ENCODE measurements at places on chromosomes 11 and 22.

DNA sequence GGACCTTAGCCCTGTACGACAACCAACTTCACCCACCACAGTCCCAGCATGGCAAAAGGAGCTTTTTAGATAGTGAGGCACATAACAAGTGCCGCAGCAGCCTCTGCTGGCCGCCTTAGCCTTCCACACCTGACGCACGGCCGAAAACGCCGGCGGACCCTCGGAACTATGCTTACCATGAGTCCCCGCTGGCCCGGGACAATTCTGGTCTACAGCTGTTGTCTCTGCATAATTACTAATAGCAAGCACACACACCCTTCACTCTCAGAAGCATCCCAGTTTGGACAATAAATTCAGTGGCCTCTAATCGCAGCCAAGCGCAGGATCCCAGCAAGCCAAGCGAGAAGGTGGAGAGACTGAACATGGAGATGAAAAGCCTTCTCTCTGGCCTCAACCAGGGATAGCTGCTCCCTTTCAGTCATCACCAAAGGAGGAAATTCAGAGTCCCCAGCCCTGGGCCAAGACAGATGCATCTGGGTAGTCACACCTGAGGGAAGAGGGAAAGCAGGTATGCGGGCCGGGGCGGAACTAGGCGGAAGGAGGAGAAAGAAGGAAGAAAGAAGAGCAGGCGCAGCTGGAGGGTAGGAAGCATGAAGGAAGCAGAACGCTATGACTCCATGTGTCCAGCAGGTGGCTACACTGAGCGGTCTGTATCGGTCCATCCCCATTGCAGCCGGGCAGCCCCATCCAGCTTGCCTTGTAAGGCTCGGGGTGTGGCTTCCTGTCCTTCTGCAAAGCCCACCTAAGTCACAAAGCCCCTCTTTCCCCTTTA is 40.3 kb downstream of the BUD13 start:
- H3K36me3 ChIP-seq, result no peaks in the 10 kb centered on the region
- no peaks in the 10 kb centered on the region for H3K27me3 ChIP-seq
- H3K4me1 ChIP-seq, result no peaks in the 10 kb centered on the region
- H3K27ac ChIP-seq, result no peak overlapping the region

- H3K36me3 ChIP-seq, result peaks cover 34% of the 10 kb centered on the region
- DNase-seq, result no peak
- H3K27me3 ChIP-seq, result no peaks in the 10 kb centered on the region
- H3K27ac ChIP-seq, result no peak overlapping the region
- peaks cover 4% of the 10 kb centered on the region for H3K4me1 ChIP-seq
Measured at GRCh38 chr11:1006762-1007161, 29.8 kb downstream of the MUC6 start.

DNA sequence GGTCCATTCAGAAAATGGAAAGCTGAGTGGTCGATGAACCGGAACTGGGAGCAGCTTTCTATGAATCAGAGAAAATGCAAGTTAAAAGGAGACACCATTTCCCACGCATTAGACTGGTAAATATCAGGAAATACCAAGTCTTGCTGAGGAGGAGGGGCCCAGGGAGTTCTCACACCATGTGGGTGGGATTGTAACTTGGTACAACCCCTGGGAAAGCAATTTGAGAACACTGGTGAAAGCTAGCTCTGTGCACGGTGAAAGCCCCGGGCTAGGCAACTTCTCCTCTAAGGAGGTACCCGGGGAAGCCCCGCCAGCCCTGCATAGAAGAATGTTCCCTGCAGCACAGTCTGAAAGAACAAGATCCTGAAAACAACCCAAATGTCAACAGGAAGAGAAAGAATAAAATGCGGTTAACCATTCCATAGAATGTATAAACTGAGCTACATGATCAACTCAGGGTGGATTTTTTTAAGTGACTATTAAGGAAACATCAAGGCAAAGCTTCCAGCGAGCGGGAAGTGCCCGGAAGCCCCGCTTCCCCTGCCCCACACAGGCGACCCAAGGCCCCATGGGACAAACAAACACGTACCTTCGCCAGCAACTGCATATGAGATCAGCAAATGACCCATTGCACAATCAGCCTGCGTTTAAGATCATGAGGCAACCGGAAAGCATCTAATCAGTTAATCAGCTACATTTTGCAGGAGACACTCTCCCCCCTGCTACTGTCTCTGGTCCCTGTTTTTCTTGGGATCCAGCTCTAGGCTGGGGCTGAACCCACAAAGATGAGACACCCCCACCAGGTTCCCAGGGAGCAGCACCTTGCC is 11.3 kb downstream of the SHANK2 start:
- H3K27ac ChIP-seq, result no peak overlapping the region
- no peaks in the 10 kb centered on the region for H3K27me3 ChIP-seq
- DNase-seq, result no peak
- no peaks in the 10 kb centered on the region for H3K36me3 ChIP-seq

DNA sequence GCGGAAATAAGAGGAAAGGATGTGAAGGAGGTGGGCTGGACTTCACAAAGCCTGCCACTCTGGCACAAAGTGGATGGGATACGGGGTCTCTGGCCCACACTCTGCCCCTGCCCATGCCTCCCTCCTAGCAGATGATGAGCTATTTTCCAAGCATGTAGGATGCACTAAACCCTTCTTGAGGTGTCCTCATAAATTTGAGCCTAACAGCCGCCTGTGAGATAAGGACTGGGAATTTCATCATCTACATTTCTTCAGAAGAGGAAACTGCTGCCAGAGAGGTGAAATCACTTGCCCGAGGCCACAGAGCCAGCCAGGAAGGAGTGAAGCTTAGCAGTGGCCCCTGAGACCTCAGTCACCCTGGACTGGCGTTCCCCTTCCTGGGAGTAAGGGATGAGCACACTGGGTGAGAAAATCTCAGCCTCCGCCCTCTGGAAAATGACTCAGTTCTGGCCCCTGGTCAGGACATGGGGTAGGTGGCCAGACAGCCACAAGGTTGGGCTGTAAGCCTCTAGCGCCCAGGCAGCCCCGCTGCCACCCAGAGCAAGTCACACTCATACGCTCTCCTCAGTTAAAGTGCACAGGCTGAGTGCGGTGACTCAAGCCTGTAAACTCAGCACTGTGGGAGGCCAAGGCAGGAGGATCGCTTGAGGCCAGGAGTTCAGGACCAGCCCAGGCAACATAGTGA is 27.9 kb downstream of the MB start:
- H3K27me3 ChIP-seq, result no peaks in the 10 kb centered on the region
- no peaks in the 10 kb centered on the region for H3K36me3 ChIP-seq
- no peak overlapping the region for H3K4me3 ChIP-seq
- DNase-seq, result no peak
- no peak overlapping the region for H3K27ac ChIP-seq

DNA sequence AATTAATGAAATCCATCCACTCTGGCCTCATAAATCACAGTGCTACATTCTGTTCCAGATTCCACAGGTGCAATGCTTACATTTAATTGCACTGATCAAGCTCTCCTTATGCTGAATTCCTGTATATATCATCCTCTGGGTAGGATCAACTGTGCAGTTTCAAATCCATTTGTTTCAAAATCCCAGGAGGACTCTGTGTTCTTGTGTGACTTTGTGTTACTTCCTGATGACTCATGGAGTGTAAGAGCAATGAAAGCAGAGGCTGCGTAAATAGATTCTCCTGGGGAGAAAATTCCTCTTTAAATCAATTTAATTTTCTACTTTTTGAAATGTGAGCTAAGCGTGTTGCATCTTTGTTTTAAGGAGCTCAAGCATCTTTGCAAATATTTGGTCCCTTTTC is 752.7 kb downstream of the METTL15 start:
- H3K4me3 ChIP-seq, result no peak overlapping the region
- no peaks in the 10 kb centered on the region for H3K36me3 ChIP-seq
- H3K4me1 ChIP-seq, result no peaks in the 10 kb centered on the region
- no peaks in the 10 kb centered on the region for H3K27me3 ChIP-seq
- H3K27ac ChIP-seq, result no peak overlapping the region

DNA sequence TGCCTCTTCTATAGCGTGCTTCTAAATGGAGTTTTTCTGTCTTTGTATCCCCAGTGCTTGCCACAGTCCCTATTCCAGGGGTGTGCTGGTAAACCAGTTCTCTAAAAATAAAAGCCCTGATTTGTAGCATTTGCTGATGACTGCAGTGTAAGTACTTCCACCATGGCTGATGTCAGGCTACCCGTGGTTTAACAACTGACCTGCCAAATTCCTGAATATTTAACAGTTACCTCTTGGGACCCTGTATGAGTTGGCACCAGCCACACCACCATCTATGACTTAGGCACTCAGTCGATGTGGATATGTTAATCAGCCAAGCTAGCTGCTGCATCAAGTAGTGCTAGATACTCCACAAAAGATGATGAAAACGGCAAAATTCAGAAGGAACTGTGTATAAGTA is 94.0 kb upstream of the MTNR1B start:
- no peak for DNase-seq
- H3K36me3 ChIP-seq, result no peaks in the 10 kb centered on the region
- H3K27ac ChIP-seq, result no peak overlapping the region
- no peaks in the 10 kb centered on the region for H3K27me3 ChIP-seq
- H3K4me3 ChIP-seq, result no peak overlapping the region

DNA sequence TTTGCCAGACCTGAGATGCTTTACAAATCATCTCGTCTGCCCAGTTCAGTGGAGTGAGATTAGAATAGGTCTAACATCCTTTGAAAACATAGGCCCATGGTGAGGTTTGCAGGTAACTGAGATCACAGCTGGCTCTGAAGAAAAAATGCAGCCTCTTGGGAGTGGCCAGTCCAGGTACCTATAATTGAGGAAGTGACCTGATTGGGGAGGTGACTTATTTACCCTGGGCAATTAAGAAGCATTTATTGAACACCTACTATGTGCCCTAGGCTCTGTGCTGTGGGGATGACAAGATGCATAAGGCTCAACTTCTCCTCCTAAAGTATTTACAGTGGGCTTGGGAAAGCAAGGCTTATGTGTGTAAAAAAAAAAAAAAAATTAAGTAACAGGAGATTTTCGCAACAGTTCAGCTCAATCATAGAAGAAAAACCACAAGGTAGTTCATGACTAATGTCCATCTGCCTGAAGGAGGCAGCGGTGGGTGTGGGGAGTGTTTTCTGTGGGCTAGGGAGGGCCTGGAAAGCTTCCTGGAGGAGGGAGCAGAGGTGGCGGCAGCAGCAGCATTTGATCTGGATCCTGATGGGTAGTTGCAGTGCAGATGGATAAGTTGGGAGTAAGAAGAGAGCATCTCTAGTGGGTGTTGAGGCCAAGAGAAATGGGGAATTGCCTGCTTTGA is 16.1 kb downstream of the MICAL2 start:
- peaks cover 7% of the 10 kb centered on the region for H3K4me1 ChIP-seq
- no peak for DNase-seq
- no peak overlapping the region for H3K27ac ChIP-seq
- no peak overlapping the region for H3K4me3 ChIP-seq
- H3K36me3 ChIP-seq, result no peaks in the 10 kb centered on the region

- H3K27ac ChIP-seq, result peak overlapping the region; percentile 39
- H3K27me3 ChIP-seq, result no peaks in the 10 kb centered on the region
Measured at GRCh38 chr11:65883786-65884715, 4.2 kb downstream of the FIBP start.
